Activated CD4-positive, alpha-beta T cell treated with anti-CD3 and anti-CD28 coated beads for 48 hours (primary cell): ENCODE measurements at places on chromosomes 16 and 17.

DNA sequence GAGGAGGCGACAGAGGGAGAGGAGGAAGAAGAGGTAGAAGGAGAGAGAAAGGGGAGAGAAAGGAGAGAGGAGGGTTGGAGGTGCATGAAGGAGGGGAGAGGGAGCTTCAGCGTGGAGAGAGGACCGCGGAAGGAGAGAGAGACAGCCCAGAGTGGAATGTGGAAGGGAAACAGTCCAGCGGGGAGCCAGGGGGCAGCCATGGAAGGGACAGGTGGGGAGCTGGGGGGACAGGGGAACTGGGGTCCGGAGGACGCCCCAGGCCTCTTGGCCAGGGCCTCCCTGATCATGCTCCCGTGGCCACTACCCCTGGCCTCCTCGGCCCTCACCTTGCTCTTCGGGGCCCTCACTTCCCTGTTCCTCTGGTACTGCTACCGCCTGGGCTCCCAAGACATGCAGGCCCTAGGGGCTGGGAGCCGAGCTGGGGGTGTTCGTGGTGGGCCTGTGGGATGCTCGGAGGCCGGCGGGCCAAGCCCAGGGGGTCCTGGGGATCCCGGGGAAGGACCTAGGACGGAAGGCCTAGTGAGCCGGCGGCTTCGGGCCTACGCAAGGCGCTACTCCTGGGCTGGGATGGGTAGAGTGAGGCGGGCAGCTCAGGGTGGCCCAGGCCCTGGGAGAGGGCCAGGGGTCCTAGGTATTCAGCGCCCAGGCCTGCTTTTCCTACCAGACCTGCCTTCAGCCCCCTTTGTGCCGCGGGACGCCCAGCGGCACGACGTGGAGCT, 759 bp downstream of the ASPHD1 start:
- no peak for DNase-seq

GRCh38 chr17:61411261-61412142, 11.9 kb downstream of the TBX2 start:
- no peak for DNase-seq

DNA sequence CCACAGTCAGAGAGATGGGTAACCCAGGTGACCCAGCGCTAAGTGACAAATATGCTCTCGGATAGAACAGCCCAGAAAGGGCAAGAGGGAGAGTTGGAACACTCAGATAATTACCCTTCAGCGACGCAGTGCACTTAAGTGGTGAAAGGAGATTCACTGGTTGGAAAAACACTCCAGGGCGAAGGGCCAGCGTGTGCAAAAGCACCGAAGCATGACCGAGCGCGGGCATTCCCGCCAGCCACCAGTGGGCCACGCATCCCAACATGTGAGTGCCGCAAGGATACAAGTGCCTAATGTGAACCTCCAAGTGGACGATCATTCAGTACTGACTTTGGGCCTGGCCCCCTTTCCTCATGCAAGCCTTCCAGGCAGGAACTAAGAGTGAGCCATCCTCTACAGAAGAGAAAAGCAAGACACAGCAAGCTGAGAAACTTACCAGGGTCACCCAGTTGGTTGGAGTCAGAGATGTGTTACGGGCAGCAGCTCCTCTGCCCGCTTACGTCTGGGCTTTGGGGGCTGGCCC, 258.4 kb downstream of the C16orf95 start:
- DNase-seq: no peak

DNA sequence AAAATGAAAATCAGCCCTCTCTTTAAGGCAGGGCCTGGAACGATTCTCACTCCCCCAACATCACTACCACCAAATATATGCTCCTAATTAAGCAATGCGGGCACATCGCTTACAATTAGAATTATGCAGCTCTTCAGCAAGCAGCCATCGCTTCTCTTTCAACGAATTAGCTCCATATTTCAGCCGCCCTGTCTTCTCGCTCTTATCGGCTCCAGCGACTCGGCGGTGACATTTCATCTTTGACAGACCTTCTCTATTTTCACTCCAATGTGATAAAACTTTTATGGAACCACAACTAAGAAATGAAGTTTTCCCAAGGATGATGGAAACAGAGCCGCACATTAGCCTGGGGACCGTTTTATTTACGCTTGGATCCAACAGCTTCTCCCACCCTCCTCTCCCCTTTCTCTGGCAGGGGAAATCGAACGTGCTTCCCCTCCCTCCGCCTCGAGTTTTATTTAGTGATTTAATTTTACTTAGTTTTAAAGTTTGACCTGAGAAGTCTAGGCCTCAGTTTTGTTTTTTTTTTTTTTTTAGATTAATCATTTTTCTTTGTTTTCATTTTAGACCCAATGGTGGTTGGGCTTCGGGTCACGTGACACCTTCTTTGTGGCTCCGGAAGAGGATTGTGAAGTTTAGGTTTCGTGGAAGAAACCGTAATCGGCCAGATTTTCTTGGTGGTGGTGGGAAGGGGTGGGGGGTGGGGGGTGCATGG, 3.1 kb upstream of the HOXB2 start:
- peak; percentile 57 for DNase-seq

GRCh38 chr17:42675965-42676423, 800 bp downstream of the PLEKHH3 start:
- DNase-seq: no peak

DNA sequence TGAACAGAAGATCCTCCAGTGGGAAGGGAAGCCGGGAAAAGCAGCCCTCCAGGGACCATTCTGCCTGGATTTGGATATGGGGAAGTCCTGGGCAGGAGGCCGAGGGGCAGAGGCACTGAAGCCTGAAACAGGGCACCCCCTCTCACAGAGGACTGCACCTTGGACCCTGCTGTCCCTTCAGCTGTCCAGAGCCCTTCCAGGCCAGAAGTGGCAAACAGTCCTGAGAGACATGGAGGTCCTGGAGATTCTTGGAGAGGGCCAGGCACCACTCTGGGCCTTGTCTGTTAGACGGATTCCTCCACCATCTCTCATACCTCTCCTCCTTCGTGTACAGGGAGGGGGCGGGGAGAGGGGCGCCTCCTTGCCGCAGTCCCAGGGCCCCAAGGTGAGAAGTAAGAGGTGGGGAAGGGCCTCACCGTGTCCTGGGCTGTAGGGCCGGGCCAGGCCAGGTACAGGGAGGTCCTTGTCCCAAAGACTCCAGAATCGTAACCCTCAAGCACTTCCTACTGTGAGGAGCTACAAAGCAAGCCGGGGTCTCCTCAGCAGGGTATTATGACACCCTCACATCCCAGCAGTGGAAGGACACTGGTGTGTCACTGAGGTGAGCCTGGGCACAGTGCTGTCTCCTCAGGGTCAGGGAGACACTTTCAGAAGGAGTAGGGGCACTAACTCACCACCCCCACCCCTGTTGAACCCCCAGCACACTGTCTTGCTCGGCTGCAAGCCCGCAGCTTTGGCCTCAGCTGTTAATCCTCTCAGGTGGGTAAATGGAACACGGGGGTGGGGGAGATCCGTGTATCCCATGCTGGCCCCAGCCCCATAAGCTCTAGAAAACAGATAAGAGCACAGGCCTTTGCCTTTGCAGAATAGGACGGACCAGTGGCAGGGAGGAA, 16.6 kb upstream of the TBX2 start:
- no peak for DNase-seq

GRCh38 chr17:15453246-15453645, 14.2 kb downstream of the CDRT4 start:
- DNase-seq: no peak

DNA sequence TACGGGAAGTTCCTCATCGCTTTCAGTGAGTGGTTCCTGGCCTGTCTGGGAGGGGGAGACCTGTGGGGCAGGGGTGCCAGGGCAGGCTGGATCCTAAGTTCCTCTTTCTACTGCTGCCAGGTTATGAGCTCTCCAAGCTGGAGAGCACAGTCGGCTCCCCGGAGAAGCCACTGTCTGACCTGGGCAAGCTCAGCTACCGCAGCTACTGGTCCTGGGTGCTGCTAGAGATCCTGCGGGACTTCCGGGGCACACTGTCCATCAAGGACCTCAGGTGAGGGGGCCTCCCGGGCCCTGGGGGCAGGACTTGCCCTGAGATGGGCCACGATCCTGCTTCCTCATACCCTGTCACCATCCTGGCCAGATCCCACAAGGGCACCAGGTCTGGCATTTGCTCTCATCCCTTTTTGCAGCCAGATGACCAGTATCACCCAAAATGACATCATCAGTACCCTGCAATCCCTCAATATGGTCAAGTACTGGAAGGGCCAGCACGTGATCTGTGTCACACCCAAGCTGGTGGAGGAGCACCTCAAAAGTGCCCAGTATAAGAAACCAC, 5.1 kb downstream of the PRSS8 start:
- DNase-seq: no peak

- DNase-seq: no peak
These were observed 247.0 kb downstream of the CHD9NB start for GRCh38 chr16:52805559-52806168.

DNA sequence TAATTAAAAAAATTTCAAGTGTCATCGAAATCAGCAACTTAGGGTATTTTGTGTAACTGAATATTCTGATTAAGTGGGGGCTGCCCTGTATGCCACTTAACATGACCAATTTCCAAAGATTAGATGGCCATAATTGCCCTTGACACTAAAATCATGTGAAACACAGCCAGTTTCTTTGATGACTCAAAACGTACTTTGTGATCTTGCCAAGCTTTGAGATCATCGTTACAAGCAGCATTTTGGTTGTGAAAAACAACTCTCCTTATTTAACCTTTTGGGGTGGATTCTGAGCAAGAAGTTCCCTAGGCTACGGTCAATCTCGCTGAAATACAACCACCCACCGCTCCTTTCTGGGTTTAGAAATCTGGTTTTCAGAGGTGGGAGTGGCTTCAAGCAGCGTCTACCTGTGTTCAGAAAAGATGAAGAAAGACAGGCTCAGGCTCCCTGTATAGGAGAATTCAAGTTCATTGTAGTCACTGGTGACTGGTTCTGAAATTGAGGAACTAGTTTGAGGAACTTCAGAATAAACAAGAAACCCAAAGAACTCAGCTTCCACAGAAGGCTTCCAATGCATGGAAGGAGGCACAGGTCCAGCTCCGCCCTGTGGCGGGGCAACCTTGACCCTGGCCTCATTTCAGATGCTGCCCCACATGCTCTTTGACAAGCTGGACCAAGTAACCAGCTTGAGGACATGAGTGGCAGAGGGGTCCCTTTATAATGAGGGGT, 9.4 kb downstream of the MAP3K14 start:
- peak; percentile 78 for DNase-seq

GRCh38 chr16:48511071-48511540, 98.9 kb downstream of the N4BP1 start:
- no peak for DNase-seq

DNA sequence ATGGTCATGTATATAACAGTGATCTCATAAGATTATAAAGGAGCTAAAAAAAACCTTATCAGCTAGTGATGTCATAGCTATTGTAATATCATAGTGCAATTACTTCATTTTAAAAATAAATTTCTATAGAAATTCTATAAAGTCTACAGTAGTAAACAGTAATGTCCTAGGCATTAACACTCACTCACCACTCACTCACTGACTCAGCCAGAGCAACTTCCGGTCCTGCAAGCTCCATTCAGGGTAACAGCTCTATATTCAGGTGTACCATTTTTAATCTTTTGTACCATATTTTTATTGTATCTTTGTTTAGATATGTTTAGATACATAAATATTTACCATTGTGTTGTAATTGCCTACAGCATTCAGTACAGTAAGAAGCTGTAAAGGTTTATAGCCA, 524.4 kb upstream of the CDH5 start:
- no peak for DNase-seq

DNA sequence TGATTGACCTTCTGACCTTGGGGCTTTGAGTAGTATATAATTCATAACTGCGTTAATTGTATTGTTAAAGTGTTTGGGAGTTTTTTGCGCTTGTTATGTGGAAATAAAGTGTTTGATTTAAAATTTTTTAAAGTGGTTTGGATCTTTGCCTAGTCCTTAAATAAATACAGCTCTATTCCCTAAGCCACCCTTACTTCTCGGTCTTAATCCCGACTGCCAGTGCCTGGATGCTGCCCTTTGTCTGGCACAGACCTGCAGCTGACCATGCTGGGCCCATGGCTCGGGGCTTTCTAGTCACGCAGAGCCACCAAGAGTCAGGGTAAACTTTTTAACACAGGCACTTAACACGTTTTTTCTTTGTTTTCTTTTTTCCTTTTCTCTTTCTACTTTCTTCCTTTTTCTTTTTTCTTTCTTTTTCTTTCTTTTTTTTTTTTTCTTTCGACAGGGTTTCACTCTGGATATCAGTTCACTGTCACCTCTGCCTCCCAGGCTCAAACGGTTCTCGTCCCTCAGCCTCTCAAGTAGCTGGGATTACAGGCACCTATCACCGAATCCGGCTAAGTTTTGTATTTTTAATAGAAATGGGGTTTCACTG, 19.6 kb upstream of the SLC5A11 start:
- no peak for DNase-seq

DNA sequence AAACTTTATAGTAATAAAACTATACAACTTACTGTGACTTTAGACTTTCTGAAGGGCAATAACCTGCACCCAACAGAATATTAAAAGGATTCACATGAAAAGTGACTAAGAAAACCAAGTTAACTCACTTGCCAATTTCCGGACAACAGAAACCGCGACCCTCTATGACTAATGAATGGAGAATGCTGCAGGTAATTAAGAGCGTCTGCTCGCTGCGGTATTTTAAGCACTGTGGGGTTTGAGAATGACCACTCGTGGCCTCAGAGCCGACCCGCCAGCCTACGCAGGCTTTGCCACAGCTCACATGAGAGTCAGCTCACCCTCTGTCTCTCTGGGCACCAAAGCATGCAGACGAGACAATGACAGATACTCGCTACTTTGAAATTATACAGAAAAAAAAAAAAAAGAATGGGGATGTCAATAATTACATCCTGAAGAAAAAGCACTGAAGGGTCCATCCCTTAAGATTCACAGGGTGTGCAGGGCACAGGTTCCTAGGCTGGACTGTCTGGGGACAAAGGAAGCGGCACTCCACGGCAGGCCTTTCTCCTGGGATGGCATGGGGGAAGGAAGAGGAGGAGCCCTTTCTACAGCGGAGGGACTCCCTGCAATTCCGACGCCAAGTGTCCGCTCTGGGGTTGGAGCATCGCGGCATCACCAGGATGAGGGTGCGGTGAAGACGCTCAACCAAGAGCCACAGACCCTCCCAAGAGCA, 35.0 kb downstream of the ZCCHC14 start:
- DNase-seq: peak; percentile 68

DNA sequence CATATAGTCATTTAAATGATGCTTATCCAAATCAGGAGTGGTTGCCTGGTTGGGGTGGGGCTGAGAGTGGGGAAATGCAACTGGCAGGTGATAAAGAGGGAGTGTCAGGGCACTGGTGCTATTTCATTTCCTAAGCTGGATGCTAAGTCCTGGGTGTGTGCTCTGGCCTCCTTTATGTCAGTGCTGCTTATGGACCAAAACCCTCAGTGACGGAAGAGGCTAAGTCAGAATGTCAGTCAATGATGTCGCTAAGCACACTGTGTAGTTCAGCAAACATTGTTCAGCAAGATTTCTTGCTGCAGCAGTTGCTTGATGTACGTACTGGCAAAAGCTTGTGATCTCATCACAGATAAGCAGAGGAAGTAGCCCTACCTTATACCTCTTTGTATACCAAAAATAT, 16.4 kb upstream of the FLCN start:
- no peak for DNase-seq

- no peak for DNase-seq
These were observed 9.4 kb upstream of the ATP2A3 start for GRCh38 chr17:3973495-3974137.

- no peak for DNase-seq
These were observed 3.6 kb downstream of the THOC6 start for GRCh38 chr16:3027489-3027795.

GRCh38 chr17:28967221-28968135, 16.2 kb upstream of the PHF12 start:
- DNase-seq: no peak

- no peak for DNase-seq
These were observed 49.0 kb downstream of the RBFOX1 start for GRCh38 chr16:7381671-7382070.
